ENCODE measurements at places on chromosomes 16 and 17. TPM values are rescaled to one million over a fixed set of nuclear protein-coding genes. Genes with fewer than 3 reads are reported as not detected.

Gene CHMP6
- total RNA-seq, result 28.4 TPM

Gene CD68
- 3.3 TPM for total RNA-seq

GRCh38 chr16:50712560-50712898, 19.1 kb downstream of the NOD2 start:
- H3K36me3 ChIP-seq, result no peaks in the 10 kb centered on the region
- no peak overlapping the region for H3K27ac ChIP-seq
- no peaks in the 10 kb centered on the region for H3K4me1 ChIP-seq
- H3K4me3 ChIP-seq, result no peak overlapping the region
- no peak for DNase-seq

GRCh38 chr16:56111100-56111499, 80.2 kb upstream of the GNAO1 start:
- H3K4me1 ChIP-seq, result no peaks in the 10 kb centered on the region
- no peak overlapping the region for H3K27ac ChIP-seq
- no peaks in the 10 kb centered on the region for H3K36me3 ChIP-seq
- H3K4me3 ChIP-seq, result no peak overlapping the region

All from chondrocyte (in vitro differentiated cells).